ENCODE measurements at places on chromosomes 11 and 22.

- no peak for DNase-seq
These were observed 537.0 kb downstream of the NTM start for GRCh38 chr11:131907371-131907770.

DNA sequence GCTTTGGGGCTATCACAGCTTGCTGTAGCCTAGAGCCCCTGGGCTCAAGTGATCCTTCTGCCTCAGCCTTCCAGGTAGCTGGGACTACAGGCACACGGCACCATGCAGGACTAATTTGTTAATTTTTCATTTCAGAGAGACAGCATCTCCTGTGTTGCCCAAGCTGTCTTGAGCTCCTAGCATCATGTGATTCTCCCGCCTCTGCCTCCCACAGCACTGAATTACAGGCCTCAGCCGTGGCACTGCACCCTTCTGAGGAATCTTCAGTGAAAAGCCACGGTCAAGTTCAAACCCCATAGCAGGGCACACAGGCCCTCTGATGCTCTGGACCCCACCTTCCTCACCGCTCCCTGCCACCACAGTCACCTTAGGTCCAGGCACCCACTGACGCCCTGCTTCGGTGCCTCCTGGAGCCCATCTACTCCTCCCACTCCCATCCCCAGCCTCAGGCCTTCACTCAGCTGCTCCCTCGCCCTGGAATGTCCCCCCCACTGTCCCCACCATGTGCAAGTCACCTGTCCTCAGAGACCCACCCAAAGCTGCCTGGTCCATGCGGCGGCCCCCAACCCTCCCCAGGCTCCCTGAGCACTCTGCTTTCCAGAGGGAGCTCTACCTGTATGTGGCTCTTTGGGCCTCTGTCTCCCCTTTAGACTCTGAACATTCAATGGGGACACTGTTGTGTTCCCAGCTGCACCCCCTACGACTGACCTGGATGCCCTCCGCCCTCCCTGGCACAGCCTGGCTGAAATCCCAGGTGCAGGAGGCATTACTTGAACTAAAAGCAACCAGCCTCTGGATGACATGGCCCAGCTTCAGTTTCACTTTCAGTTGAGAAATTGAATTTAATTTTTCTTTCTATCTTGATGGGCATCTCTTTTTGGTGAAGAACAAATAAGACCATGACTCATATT lies 1.6 kb downstream of the APOL2 start:
- DNase-seq, result no peak

DNA sequence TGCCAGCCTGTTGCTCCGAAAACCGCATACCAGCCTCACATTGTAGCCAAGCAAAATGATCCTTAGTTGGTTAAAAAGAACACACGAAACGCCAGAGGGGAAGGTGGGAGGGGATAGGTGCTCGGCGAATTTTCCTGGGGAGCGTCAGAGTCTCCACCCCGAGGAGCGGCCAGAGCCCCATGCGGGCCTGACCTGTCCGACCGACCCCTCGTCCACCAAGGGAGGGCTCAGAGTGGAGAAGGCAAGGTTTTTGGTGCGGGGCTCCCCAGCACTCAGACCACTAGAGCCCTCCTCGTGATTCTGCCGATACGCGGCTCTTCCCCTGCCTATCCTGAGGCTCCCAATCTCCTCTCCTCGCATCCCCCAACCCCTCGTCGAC lies 39.6 kb downstream of the DIXDC1 start:
- no peak for DNase-seq

GRCh38 chr11:134801570-134801969 lies 389.5 kb upstream of the B3GAT1 start:
- DNase-seq, result no peak

- DNase-seq, result no peak
These were observed 23.4 kb upstream of the CADM1 start for GRCh38 chr11:115527534-115528125.

DNA sequence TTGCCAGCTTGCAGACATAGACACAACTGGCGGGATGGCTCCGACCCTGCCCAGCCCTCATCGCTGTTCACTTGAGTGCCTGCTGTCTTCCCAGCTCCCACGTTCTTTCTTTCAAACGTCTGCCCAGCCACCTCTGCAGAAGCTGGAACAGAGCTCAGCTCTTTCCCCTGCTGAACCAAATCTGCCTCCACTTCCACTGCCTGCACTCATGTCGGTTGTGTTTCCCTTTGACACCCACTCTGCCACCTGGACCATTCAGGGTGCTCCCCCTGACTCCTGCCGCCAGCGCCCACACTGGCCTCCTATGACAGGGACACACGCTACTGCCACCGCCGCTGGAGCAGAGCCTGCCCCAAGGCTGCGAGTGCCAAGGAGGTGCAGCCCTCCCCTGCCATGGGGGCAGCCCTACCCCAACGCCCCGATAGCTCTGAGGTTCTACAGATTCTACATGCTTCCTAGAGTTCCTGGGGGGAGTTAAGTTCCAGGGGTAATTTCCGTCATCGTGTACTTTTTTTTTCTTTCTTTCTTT lies 37.9 kb downstream of the TST start:
- DNase-seq, result no peak

DNA sequence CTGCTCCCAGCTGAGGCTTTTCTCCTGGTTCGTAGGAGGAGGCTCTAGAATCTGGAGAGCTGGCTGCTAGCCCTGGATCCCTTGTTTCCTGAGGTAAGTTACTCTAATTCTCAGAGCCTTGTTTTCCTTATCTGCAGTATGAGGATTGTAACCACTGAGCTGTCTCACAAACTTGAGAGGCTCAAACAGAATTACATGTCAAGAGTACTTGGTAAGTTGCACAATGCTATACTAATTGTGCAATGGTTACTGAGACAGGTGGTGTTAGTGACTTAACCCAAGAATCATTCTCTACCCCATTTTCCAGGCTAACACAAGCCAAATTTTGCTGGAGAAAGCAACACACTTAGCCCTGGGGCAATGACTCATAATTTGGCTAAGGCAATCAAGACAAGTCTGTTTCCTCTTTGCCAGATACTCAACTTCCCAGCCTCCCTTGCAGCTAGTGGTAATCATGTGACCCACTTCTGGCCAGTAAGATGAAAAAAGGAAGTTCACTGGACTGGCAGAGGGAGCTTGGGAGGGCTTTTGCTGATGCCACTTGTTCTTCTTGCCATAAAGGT lies 348.0 kb downstream of the TENM4 start:
- DNase-seq, result peak; percentile 83

GRCh38 chr11:25094085-25094802 lies 597.4 kb downstream of the LUZP2 start:
- DNase-seq, result no peak

DNA sequence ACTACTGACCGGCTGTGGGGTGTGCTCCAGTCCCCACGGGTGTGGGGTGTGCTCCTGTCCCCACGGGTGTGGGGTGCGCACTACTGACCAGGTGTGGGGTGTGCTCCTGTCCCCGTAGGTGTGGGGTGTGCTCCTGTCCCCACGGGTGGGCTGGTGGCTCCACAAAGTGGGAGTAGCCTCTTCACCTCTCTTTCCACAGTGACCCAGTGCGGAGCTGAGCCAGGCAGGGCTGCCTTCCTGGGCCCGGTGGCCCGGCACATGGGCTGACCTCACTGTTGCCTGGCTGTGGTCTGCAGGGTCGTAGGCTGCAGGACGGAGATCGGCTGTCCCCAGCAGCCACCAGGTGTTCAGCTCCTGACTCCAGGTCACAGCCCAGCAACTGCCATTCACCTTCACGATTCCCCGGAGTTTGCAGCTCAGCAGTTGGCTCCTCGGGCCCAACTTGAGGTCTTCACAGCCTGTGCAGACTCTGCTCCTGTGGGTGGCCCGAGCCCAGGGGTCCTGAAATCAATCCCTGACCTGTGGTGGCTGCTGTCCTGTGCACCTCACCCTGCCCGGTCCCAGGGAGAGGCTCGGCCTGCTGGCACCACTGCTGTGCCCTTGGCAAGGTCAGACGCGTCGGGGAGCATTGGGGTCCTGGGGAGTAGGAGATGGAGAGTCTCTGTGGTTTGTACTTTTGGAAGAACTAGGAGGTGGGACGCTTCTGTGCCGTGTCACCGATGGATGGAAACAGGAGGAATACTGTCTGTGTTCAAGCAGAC lies 414.3 kb downstream of the TBC1D22A start:
- no peak for DNase-seq

- DNase-seq, result peak; percentile 83
These were observed 252.0 kb downstream of the CTTN start for GRCh38 chr11:70650075-70650909.

DNA sequence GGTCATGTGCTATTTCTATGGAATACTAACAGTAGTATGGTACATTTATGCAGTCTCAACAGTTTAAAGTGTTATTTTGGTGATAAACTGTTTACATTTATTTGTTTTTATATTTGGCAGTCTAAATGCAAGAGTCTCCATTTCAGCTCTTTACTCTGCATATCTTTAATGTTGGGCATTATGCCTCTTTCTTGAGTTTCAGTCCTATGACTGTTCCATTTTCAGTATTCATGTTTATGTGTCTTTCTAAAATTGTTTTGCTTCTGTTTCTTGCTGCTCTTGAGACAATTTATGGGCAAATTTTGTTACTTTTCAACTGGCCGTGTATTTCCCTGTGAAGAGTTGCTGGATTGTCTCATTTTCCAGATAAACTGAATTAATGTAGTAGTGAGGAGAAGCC lies 6.6 kb upstream of the RAB30 start:
- DNase-seq, result no peak

DNA sequence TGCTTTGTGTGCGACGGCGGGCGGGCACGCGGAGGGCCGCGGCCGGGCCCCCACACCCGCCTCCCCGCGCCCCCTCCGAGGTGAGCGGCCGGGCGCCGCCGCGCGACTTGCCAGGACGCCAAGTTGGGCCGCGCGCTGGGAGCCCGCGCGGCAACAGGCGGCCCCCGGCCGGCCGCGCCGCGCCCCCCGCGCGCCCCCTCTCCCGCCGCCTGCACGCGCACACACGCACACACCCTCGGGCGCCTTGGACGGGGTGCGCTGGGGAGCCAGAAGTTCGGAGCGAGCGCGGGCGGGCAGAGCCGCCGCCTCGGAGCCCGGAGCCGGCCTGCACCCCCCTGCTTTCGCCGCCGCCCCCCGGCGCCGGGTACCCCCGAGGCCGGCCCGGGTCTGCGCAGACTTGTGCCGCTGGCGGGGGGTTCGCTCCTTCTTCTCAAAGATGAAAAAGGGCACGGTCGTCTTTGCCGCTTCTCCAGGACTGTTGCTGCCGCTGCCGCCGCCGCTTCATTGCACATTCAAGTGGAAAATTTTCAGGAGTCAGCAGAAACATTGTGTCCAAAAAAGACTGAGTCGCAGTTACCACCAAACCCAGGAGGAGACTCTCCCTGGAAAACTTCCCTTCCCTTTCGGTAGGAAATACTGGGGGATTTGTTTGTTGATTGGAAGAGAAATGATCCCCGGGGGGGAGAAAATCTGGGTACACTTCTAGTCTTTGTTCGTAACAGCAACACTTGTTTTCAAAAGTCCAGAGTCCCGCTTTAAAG lies 895 bp downstream of the TEAD1 start:
- no peak for DNase-seq

DNA sequence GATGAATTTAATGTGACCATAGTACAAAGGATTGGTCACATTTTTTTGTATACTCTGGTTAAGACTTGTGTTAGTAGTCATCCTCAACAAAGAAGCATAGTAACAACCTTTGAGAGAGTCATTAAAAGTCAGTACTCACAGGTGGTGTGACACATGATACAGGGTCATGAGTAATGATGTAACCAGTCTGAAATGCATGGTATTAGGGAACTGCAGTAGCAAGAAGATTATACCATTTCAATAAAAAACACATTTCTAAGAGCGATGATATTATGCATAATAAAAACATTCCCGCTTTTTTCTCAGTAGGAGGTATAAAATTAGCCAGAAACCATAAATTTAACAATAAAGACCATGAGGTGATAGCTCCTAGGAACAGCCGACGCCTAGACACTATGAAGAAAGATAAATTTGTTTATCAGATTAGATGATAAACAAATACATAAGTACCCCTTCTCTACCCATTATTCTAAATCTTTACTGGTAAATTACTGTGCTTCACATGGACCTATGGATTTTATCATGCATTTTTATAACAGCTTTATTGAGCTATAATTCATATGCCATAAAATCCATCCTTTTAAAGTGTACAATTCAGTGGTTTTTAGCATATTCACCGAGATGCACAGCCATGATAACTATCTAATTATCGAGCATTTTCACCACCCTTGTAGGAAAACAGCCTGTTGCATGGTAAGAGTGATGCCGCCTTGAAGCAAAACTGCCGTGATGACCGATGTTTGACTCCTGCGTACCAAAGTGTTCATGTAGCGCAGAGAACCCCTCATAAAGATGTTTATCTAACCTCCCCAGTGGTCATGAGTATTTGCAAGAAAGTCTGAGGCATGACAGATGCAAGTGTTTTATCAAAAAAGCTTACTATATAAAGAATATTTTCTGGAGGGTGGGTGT lies 41.8 kb downstream of the TMPRSS5 start:
- peak; percentile 86 for DNase-seq

DNA sequence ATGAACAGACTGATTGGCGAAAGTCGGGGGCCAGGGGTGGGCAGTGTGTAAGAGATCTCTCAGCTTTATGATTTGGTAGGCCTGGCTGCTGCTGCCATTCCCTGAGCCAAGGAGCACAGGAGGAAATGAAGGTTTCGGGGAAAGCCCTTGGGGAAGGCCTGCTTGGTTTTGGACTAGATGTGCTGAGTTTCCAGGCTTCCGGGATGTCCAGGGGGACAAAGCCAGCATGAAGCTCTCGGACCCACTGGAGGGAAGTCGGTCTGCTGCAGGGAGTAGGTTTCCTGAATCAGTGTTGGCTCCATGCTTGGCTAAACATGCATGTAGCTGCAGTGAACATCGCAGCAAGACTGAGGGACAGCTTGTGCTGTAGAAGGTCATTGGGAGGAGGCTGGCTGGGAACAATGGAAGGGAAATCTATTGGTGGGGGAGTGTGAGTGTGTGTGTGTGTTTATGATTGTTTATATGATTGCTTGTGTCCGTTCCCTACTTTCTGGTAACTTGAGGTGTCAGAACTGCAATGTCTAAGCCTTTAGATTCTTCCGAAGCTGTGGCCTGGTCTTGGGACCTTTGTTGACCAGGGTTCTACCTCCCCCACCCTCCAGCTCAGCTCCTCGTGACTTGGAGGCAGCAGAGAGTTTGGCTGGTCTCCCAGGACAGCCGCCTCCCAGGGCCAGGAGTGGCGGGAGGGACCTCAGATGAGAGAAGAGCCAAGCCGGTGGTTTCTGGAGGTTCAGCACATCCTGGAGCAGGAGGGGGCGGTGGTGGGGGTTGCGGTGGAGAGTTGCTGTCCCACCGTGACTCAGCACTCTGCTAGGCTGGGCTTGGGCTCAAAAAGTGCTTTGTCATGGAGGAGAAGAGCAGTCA lies 4.0 kb upstream of the FTH1 start:
- DNase-seq, result peak; percentile 98

- DNase-seq, result no peak
These were observed 40.5 kb downstream of the CABIN1 start for GRCh38 chr22:24051568-24051967.

DNA sequence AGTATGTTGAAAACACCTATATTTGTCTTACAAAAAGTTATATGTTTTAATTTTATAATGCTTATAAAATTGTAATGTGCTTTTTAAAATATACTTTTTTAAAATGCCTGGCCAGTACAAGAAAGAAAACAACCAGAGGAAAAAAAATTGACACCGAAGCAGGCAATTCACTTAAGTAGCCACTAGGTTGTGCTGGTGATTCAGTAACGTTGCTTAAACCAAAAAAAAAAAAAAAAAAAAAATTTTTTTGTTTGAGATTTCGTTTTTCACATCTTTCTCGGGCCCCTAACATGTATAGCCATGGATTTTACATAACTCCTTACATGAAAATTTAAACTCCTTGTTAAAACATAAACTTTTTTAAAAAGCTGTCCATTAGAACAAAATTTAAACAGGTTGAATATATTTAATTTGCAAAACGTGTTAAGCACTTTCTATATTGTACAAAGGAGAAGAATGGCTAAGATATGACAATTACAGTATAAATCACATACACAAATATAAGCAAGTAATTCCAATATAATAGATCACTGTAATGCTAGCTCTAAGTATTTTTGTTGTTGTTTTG lies 9.2 kb downstream of the OR8B4 start:
- peak; percentile 14 for DNase-seq
